SW 1271 (cell line): ENCODE measurements at places on chromosomes 4 and X.

- no peak for DNase-seq
These were observed 127.2 kb upstream of the FRMPD4 start for GRCh38 chrX:12011075-12011474.

DNA sequence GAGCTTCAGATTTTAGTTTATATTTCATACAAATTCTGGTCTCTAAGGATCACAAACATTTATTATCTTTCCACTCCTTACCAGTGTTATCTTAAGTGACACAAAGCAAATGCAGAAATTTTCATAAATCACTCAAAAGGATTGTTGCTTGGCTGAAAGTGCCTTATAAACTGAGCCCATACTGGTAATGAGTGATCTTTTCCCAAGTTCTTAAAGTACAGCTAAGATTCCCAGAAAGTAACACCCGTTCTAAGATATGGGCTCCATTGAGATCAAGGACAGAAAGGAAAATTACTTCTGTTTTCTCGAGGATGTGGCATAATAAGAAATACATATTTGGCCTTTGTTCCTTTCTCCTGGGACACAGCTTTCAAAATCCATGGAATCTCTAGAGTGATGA lies 313.7 kb downstream of the ARHGAP24 start:
- no peak for DNase-seq

GRCh38 chrX:47143894-47144625 lies 442 bp downstream of the NDUFB11 start:
- no peak for DNase-seq

- no peak for DNase-seq
These were observed 548.1 kb downstream of the PACRGL start for GRCh38 chr4:21248331-21248730.

- no peak for DNase-seq
These were observed 6.9 kb downstream of the KLHL8 start for GRCh38 chr4:87213421-87214075.

- DNase-seq: no peak
These were observed 21.2 kb upstream of the SLC7A11 start for GRCh38 chr4:138263247-138263816.

DNA sequence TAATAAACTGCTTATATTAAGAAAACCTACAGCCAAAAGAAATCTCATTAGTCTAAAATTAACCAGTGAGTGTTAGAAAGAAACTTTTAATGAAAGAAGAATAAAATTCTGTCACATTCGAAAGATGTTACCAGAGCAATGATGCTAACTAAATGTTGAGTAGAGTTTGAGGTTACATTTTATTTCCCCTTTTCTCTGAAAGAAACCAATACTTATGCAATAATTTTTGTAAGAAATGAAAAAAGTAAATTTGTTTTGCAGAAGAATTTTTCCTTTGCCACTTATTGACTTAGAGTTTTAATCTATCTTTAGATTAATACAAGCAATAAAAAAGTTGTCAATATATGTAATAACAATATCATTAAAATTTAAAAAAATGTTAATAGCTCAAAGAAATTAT lies 574.0 kb upstream of the GALNTL6 start:
- no peak for DNase-seq

GRCh38 chr4:142405695-142406498 lies 440.2 kb downstream of the INPP4B start:
- DNase-seq: peak; percentile 72

DNA sequence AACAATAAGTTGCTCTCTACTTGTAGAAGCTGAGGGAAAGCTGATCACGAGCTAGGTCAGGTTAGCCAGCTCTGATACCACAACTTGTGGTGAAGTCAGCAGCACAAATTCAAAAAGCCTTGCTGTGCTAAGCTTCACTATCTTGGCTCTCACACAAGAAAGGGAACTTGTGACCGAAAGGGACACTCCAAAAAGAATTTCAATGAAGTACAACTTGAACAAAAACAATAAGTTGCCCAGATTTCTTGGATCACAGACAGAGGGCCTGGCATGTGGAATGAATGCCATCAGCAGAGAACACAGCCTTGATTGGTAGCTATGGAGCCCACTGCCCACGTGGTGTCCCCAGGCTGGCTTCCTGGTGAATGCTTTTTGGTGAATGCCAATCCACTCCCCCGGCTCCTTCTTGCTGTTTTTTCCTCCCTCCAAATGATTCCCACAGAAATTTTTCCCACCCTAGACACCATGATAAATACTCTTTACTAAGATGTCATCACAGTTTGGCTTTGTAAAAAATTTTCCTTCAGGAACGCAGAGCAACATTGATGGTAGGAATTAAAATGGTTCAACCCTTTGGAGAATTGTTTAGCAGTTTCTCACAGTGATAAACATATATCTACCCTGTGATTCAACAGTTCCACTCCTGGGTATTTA lies 82.6 kb downstream of the ANXA3 start:
- no peak for DNase-seq

- DNase-seq: no peak
These were observed 39.4 kb downstream of the PDE5A start for GRCh38 chr4:119589165-119589564.

DNA sequence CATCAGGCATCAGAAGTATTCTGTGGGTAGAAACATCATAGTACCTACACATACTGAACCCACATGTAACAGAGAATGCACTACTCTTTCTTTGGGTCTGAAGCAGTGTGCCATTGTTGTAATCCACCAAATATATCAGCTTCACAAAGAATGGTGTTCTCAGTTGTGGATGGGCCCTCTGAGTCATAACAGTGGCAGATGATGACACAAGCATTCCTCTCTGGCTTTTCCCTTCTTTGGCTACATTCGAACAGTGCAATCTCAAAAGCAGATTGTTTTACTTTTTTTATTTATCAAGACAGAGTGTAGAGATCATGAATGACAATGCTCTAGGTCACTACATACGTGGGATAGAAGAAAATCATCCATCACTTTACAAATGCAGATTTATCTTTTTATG lies 247.2 kb upstream of the EPHA5 start:
- no peak for DNase-seq

GRCh38 chr4:148634476-148634875 lies 192.3 kb upstream of the NR3C2 start:
- DNase-seq: peak; percentile 3

DNA sequence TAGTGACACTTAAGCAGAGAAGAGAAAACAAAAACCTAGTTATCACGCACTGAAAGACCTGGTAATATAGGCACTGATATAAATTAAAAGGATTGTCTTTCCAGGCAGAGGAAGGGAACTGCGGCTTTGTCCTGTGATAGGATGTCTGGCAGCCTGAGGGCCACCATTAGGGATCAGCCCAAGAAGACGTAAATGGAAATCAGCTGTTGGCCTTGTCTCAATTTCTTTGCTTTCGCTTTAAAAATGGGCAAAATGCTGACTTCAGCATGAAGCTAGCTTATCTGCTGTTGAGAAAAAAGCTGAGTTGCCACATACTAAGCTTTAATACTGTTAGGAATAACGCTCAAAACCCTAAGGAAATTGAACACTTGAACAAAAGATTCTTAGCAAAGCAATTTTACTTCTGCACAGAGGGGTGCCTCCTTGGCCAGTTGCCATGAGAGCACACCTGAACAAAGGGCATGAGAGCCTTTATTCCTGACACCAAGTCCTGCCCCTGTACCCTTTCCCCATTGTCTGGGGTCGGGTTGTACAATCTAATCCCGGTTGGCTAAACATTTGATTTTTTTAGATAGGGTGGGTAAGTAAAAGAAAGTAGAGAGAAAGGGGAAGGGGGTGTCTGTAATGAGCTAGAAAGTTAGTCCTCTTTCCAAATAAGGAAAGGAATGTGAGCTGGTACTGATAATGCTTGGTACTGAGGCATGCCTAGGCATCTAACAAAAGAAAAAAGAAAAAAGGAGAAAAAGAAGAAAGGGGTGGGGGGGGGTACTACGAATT lies 85.1 kb upstream of the UCP1 start:
- no peak for DNase-seq

- no peak for DNase-seq
These were observed 118.3 kb downstream of the MAGEB5 start for GRCh38 chrX:26334232-26334631.

DNA sequence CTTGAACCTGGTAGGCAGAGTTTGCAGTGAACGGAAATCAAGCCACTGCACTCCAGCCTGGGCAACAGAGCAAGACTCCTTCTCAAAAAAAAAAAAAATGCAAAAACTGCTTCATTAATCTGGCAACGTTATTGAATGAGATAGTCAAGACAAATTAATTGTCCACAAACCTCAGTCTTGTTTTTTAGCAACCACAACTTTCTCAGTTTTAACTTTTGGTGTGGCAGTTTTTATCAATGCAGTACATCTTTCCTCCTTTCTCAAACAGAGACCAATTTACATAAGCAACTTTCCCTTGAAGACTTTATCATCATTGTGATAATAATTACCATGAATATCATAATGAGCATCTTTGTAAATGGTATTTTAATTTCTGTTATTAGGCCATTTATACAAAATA lies 61.7 kb upstream of the GALNTL6 start:
- no peak for DNase-seq

- DNase-seq: no peak
These were observed 18.9 kb downstream of the GNRHR start for GRCh38 chr4:67735325-67735724.

DNA sequence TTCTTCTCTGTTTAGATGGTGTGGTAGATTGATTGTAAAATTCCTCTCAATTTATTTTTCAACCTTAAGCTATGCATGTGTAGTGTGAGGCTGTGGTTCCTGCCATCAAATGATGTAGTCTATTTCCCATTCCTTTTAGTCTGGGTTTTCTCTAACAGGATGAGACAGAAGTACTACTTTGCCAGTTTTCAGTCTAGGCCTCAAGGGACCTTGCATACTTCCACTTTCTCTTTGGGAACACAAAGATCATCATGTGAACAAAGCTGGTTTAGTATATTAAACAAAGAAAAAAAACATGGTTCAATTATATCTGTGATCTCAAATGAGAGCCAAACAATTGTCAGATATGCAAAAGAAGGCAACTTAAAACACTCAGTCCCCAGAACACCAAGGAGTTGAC lies 1284.0 kb downstream of the RAPGEF2 start:
- DNase-seq: no peak

GRCh38 chrX:1202251-1202650 lies 10.2 kb downstream of the CRLF2 start:
- DNase-seq: no peak

- DNase-seq: no peak
These were observed 144.3 kb upstream of the STX18 start for GRCh38 chr4:4685810-4686795.

DNA sequence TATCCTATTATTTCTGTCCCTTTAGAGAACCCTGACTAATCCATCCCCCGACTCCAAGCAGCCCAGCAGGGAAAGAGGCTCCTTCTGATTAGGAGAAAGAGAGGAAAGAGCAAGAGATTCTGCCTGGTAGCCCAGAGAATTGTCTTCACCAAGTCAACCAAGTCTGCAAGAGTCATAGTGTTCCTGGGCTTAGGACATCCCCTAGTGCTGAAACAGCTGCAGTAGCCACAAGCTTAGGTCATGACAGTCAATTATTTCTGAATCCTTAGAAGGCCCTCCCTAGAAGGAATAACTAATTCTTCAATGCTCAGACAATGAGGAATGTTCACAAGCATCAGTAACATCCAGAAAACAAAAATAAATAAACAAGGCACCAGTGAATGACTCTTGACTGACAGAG lies 480.3 kb upstream of the GRIA3 start:
- no peak for DNase-seq

GRCh38 chr4:160808174-160808573 lies 1355.6 kb downstream of the FSTL5 start:
- DNase-seq: no peak

DNA sequence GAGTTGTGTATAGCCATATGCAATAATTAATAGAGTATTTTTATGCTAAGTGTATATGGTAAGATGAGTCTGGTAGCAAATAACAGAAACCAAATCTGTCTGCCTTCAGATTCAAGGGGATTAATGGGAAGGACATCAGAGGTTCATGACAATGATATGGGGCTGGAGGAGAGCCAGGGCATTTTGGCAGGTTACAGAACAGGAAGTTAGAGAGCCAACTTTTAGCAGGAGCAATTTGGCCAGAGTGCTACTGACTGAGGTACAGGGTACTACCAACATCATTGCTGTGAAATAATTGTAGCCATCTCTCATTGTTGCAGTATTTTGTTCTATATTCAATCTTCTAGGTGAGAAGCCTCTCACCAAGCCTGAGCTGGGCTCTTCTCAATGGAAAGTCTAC lies 210.9 kb upstream of the FAM47A start:
- no peak for DNase-seq

- no peak for DNase-seq
These were observed 220.9 kb downstream of the DTHD1 start for GRCh38 chr4:36502350-36502749.

DNA sequence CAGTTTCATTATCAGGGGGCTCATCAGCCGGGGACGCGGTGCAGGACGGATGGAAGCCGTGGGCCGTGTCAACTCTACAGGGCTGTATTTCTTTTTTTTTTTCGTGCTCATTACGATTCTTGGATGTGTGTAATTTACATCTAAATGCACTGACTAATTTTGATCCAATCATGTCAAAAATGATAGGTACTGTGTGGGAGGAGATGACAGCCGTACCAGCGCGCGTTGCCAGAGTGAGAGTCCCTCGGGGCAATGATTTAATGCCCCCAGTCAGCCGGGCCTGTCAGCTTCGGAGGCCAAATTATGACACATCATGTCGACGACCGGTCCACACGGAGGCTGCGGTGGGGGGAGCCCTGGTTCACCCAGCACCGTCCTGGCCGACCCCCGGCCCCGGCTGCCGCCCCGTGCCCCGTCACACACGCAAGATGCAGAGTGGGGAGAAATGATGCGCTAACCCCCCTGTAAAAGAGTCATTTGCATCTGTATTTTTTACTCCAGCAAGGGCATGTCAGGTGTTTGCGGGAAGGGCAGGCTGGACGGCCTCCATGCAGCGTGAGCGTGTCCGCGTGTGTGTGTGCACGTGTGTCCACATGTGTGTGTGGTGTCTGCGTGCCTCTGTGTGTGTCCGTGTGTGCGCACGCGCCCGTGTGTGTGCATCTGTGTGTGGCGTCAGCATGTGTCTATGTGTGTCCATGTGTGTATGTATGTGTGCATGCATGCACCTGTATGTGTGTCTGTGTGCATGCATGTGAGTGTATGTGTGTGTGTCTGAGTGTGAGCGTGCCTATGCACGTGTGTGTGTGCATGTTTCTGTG lies 74.3 kb upstream of the PPP2R3B start:
- no peak for DNase-seq

DNA sequence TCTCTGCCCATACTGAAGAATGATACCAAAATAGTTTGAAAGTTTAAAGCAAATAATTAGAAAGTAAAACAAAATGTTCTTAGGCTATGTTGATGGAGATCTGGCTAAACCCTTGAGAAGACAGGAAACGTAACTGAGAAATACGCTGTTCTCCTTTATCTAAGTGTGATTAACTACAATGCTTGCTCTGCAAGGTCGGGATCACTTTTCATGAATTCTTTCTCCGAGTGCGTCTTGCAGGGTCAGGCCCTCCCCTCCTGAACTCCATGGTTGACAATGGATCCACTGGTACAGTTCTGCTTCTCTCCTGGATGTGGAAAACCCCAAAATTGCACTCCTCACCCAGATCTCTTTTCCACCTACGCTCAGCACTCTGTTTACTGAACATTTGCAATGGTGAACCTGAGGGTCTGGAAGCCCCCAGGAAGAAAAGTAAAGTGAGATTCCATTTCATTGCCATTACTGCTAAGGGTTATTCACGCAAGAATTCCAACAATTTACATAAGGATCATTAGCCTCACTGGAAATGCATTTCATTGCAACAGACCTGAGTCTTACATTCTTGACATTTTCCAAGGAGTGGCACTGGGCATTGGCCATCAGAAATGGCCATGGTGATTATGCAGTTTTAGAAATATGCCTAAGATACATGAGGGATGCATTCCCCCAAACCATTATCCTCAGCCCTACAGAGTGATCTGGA lies 24.6 kb upstream of the WWC2 start:
- DNase-seq: no peak
